ENCODE measurements at places on chromosomes 4 and X.
A peak's percentile ranks its signal among the peaks of the same experiment; 100 is the strongest.

DNA sequence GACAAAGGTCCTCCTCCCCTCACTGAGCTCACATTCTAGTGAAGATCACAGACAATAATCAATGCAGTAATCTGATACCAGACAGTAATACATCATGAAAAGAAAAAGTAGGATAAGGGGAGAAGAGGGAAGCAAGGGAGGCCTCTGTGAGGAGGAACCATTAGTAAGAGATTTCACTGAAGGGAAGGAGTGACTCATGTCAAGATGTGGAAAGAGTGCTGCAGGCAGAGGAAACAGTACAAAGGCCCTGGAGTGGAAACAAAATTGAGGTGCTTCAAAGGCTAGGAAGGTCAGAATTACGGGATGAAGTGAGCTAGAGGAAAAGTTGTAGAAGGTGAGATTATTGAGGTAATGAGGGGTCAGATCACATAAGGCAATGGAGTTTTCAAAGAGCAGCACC is 38.1 kb downstream of the LAMTOR3 start:
- peak; percentile 35 for DNase-seq
- peaks cover 25% of the 10 kb centered on the region for H3K36me3 ChIP-seq
- H3K4me3 ChIP-seq: peak overlapping the region; percentile 12
- no peaks in the 10 kb centered on the region for H3K27me3 ChIP-seq
- H3K27ac ChIP-seq: peak overlapping the region; percentile 88
- H3K4me1 ChIP-seq: peaks cover 53% of the 10 kb centered on the region

DNA sequence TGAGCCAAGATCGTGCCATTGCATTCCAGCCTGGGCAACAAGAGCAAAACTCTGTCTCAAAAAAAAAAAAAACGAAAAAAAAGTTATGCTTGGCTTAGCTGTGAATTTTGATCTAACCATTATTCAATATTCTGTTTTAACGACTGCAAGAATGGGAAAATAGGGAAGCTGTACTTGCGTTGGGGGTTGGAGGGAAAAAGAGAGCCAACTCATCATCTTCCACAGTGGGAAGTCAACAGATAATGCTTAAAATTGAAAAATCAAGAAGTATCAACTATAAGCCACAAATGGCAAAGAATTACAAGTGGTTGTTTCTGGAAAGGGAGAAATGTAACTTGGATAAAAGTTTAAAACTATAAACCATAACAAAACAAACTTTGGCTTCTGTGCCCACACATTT is 2.9 kb downstream of the TEC start:
- no peak overlapping the region for H3K4me3 ChIP-seq
- peaks cover 15% of the 10 kb centered on the region for H3K4me1 ChIP-seq
- peaks cover 3% of the 10 kb centered on the region for H3K36me3 ChIP-seq
- no peak for DNase-seq

- no peak for DNase-seq
- H3K4me1 ChIP-seq: no peaks in the 10 kb centered on the region
- H3K4me3 ChIP-seq: no peak overlapping the region
- H3K36me3 ChIP-seq: no peaks in the 10 kb centered on the region
Observed at GRCh38 chr4:141395246-141395830, 174.6 kb downstream of the ZNF330 start.

DNA sequence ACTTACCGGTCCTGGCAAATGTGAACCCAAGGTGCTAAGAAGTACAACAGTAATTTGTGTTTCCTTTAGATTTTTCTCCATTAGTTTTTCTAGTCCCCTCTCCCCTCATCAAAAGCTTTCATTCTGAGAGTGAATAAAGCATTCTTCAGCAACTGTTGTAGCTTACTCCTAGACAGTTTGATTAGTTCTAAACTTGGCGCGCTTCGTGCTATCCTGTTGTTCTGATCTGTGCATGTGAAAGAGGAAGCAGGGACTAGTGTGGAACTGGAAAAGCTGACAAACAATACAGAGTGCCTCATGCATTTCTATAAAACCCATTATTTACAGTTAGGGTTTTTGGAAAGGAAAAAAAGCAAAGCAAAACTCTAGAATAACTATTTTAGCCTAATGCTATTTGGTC is 556.9 kb upstream of the SLIT2 start:
- H3K27ac ChIP-seq: no peak overlapping the region
- H3K36me3 ChIP-seq: no peaks in the 10 kb centered on the region
- H3K4me3 ChIP-seq: no peak overlapping the region
- H3K4me1 ChIP-seq: no peaks in the 10 kb centered on the region

- no peaks in the 10 kb centered on the region for H3K4me1 ChIP-seq
- no peaks in the 10 kb centered on the region for H3K36me3 ChIP-seq
- H3K4me3 ChIP-seq: no peak overlapping the region
- no peak for DNase-seq
- no peaks in the 10 kb centered on the region for H3K27me3 ChIP-seq
- no peak overlapping the region for H3K27ac ChIP-seq
Observed at GRCh38 chr4:73751166-73751565, 10.8 kb downstream of the CXCL8 start.

GRCh38 chr4:62130230-62130629 is 930.1 kb downstream of the ADGRL3 start:
- H3K4me3 ChIP-seq: no peak overlapping the region
- no peak overlapping the region for H3K27ac ChIP-seq
- H3K27me3 ChIP-seq: no peaks in the 10 kb centered on the region
- no peaks in the 10 kb centered on the region for H3K4me1 ChIP-seq
- no peaks in the 10 kb centered on the region for H3K36me3 ChIP-seq

DNA sequence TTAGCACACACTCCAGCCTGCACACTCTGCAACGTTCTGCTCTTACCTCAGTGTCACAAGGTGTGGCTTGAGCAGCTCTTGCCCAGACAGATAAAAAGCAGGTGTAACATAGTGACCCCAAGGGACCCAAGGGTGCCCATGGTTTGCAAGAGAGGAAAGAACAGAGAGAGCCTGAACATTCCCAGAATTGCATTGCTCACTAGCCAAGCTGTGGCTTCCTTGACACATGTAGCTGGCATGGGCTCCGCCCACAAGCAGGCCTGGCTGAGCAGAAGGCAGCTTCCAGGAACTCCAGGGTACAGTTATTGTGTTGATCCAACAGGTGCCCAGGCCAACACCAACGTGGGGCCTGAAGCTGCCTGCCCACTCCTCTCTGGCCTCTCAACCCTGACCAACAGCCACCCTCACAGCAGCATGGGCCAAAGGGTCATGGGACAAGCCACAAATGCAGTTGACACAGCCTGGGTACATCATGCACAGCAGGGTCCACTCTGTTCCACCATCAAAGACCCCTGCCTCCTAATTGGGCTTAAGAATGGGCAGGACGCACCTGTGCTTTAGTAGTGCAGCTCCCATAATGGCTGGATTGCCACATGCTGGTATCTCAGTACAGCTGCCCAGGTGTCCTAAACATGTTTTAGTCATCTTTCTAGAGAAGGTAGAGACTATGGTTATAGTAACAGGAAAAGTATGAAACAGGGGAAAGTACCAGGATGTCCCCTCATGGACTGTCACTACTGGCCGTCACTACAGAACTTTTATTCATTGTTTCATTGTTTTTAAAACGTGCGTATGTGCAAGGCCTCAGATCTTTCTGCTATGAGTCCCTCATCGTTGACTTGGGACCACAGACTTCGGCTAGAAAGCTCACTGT is 73.7 kb upstream of the ACSL1 start:
- H3K27me3 ChIP-seq: peaks cover 2% of the 10 kb centered on the region
- H3K36me3 ChIP-seq: no peaks in the 10 kb centered on the region
- DNase-seq: no peak
- H3K4me3 ChIP-seq: no peak overlapping the region

DNA sequence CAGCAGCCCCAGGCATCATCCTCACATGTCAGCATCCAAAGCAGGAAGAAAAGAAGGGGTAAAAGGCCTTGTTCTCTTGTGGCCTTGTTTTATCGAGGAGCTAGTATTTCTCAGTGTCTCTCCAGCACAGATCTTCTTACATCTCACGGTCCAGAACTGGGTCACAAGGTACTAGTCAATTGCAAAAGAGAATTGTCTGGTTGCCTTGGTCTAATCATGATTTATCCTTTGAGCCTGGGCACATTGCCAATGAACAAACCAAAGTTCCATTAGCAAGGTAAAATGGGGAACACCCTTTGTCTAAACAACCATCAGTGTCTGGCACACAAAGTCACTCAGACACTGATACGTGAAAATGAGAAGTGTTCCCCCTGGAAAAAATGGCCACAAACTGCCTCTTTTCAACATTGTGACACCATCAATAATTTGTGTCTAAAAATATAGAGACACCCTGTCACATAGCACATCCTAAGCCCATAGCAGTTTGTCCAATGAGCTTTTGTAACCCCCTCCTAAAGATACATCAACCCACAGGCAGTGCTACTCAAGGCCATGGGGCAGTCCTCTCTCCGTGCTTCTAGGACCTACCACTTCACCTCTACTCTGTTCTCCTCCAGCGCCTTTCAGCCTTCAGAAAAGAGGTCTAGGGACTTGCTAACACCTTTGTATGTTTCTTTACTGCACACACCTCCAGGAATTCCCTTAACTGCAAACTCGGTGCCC is 534.4 kb downstream of the MID1IP1 start:
- H3K36me3 ChIP-seq: peaks cover 5% of the 10 kb centered on the region
- no peak for DNase-seq
- H3K4me3 ChIP-seq: no peak overlapping the region
- H3K27ac ChIP-seq: peak overlapping the region; percentile 81
- H3K4me1 ChIP-seq: peaks cover 53% of the 10 kb centered on the region

GRCh38 chrX:70359458-70359857 is 63.7 kb upstream of the GDPD2 start:
- H3K4me3 ChIP-seq: no peak overlapping the region
- H3K27ac ChIP-seq: no peak overlapping the region
- H3K36me3 ChIP-seq: peaks cover 2% of the 10 kb centered on the region
- H3K27me3 ChIP-seq: no peaks in the 10 kb centered on the region
- DNase-seq: no peak

DNA sequence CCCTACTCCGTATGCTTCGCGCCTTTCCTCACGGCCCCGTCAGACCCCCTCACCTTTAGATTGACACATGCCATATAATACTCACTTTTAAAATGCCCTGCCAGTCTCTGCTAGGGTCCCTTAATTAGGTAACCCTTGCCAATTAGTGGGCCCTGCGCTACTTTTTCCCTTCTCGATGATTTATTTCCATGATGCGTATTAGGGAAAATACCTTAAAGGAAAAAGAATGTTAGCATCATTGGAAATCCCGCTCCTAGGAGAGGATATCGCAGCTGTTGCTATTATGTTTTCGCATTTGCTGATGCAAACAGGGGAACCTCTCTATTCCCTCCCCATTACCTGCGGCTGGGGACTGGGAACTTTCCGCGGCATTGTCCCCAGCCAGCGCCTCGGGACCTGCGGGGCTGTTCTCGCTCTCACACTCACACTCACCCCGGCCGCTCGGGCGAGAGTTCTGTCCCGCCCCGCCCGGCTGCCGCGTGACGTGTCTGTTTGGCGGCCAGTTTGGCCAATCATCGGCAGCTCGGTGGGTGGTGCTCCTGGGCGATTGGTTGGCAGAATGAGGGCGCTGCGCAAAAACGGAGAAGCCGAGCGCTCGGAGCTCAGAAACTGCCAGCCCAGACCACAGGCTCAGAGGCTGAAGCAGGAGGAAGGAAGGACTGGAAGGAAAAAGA is at the start of gene PCDH10:
Gene PCDH10 (plus strand): TSS at position 605 of the 674 bp plus-strand sequence. CDS start 847 bp downstream, outside the sequence.
- peak; percentile 56 for DNase-seq
- H3K4me3 ChIP-seq: peak within 1 kb of the TSS; percentile 18
- peaks cover 74% of the 10 kb centered on the region for H3K27me3 ChIP-seq
- H3K36me3 ChIP-seq: peaks cover 2% of the 10 kb centered on the region

DNA sequence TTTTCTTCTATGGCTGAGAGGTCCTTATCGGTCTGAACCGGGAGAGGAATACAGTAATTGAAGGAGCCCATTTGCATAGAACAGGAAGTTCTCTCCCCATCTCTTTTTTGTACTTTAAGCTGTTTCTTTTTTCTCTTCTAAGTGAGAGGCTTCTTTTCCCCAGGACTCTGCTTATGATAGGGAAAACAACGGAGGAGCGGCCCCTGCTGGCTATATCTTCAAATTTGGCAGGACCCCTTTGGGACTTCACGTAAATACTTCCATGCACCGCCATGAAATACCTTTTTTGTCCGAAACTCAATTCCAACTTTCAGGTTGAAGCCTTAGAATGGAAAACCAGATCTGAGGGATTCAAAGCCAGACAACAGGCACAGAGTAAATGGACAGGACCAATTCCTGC is 1153.0 kb upstream of the INTU start:
- DNase-seq: no peak
- H3K36me3 ChIP-seq: no peaks in the 10 kb centered on the region
- no peak overlapping the region for H3K27ac ChIP-seq
- no peak overlapping the region for H3K4me3 ChIP-seq

- no peaks in the 10 kb centered on the region for H3K36me3 ChIP-seq
- no peaks in the 10 kb centered on the region for H3K27me3 ChIP-seq
- H3K4me1 ChIP-seq: no peaks in the 10 kb centered on the region
- H3K4me3 ChIP-seq: no peak overlapping the region
- H3K27ac ChIP-seq: no peak overlapping the region
Observed at GRCh38 chr4:7630568-7631287, 196.0 kb upstream of the PSAPL1 start.

- H3K27ac ChIP-seq: no peak overlapping the region
- peaks cover 16% of the 10 kb centered on the region for H3K4me1 ChIP-seq
- H3K4me3 ChIP-seq: peak overlapping the region; percentile 67
- H3K36me3 ChIP-seq: no peaks in the 10 kb centered on the region
- DNase-seq: peak; percentile 42
Observed at GRCh38 chr4:89837385-89837992, 528 bp upstream of the SNCA start.

- H3K4me3 ChIP-seq: peak within 1 kb of the TSS; percentile 75
- no peaks in the 10 kb centered on the region for H3K36me3 ChIP-seq
- H3K27ac ChIP-seq: peak within 1 kb of the TSS; percentile 67
- peaks cover 12% of the 10 kb centered on the region for H3K4me1 ChIP-seq
- peak; percentile 70 for DNase-seq
- H3K27me3 ChIP-seq: no peaks in the 10 kb centered on the region
Observed at GRCh38 chrX:136251041-136251991, at the start of gene MAP7D3. Gene MAP7D3, minus strand, starts transcription at chrX:136251400. Its CDS starts 42 bp downstream, at chrX:136251358.

- H3K36me3 ChIP-seq: peaks cover 20% of the 10 kb centered on the region
- H3K4me1 ChIP-seq: no peaks in the 10 kb centered on the region
- no peak overlapping the region for H3K4me3 ChIP-seq
- H3K27me3 ChIP-seq: no peaks in the 10 kb centered on the region
- H3K27ac ChIP-seq: no peak overlapping the region
- no peak for DNase-seq
Observed at GRCh38 chr4:20754036-20754435, 53.8 kb downstream of the PACRGL start.

GRCh38 chr4:146654687-146655520 is 16.2 kb downstream of the POU4F2 start:
- peaks cover 9% of the 10 kb centered on the region for H3K4me1 ChIP-seq
- peak overlapping the region; percentile 35 for H3K4me3 ChIP-seq
- H3K36me3 ChIP-seq: no peaks in the 10 kb centered on the region
- H3K27ac ChIP-seq: no peak overlapping the region
- H3K27me3 ChIP-seq: peaks cover 63% of the 10 kb centered on the region
- DNase-seq: no peak

- no peak for DNase-seq
- no peak overlapping the region for H3K27ac ChIP-seq
- H3K36me3 ChIP-seq: no peaks in the 10 kb centered on the region
- no peak overlapping the region for H3K4me3 ChIP-seq
Observed at GRCh38 chr4:3759236-3759635, 6.9 kb upstream of the ADRA2C start.

GRCh38 chr4:134533068-134533467 is 331.5 kb upstream of the PABPC4L start:
- DNase-seq: no peak
- H3K4me1 ChIP-seq: no peaks in the 10 kb centered on the region
- H3K36me3 ChIP-seq: no peaks in the 10 kb centered on the region
- no peak overlapping the region for H3K4me3 ChIP-seq
- no peak overlapping the region for H3K27ac ChIP-seq

GRCh38 chrX:150934453-150934852 is 36.0 kb upstream of the CD99L2 start:
- no peak overlapping the region for H3K4me3 ChIP-seq
- no peak overlapping the region for H3K27ac ChIP-seq
- no peaks in the 10 kb centered on the region for H3K36me3 ChIP-seq
- H3K4me1 ChIP-seq: no peaks in the 10 kb centered on the region
- H3K27me3 ChIP-seq: peaks cover 4% of the 10 kb centered on the region

All from activated CD8-positive, alpha-beta T cell treated with anti-CD3 and anti-CD28 coated beads for 36 hours (primary cell).